ENCODE measurements at places on chromosomes 1 and 21.

DNA sequence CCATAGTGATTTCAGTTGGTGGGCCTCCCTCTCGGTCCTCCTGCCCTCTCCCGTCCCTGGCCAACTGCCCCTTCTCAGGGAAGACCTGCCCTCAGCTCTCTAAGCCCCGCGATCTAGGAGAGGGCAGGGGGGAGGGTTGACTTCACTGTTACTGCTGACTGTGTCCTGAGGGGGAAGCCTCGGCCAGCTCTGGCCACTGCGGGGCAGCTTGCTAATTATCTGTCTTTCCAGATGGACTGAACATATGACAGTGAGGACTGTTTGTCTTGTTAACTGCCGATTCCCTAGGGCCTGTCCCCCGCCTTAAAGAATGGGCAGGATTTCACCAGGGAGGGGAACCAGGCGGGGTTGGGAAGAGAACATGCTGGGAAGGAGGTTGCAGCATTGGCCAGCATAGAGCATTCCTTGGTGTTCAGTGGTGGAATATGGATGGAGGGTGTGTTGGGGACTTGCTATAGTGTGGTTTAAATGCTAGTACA lies 22.9 kb downstream of the NIPAL3 start:
- DNase-seq, result no peak

DNA sequence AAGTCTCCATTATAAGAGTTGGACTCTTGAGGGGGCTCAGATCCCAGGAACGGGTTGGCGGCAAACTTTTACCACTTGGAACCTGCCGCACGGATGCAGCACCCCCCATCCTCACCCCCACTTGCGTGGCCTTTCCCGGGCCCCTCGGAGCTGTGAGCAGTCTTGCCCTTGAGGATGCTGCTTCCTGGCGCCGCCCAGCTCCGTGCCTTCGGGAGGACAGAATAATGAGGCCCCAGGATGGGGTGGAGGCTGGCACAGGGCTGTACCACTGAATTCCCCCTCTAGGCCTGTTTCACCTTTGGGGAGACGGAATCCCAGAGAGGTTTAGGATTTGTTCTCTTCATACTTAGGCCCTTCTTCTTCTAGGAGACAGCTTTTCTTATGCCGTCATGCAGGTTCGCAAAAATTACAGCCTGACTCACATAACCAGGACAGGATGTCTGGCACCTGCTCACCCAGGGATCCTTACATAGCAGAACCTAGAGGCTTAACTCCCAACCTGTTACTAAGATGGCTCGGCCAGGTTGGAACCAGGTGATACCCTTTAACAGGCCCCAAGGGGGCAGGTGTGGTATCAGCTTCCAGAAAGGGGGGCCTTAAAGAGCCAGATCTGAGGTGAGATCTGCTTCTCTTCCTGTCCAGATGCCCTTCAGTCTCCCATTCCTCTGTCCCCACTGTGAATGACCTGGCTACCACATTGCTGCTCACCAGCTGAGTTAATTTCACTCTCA lies 1.5 kb downstream of the TRNP1 start:
- DNase-seq, result no peak

GRCh38 chr1:152052606-152053005 lies 15.8 kb upstream of the S100A11 start:
- DNase-seq, result peak; percentile 71

DNA sequence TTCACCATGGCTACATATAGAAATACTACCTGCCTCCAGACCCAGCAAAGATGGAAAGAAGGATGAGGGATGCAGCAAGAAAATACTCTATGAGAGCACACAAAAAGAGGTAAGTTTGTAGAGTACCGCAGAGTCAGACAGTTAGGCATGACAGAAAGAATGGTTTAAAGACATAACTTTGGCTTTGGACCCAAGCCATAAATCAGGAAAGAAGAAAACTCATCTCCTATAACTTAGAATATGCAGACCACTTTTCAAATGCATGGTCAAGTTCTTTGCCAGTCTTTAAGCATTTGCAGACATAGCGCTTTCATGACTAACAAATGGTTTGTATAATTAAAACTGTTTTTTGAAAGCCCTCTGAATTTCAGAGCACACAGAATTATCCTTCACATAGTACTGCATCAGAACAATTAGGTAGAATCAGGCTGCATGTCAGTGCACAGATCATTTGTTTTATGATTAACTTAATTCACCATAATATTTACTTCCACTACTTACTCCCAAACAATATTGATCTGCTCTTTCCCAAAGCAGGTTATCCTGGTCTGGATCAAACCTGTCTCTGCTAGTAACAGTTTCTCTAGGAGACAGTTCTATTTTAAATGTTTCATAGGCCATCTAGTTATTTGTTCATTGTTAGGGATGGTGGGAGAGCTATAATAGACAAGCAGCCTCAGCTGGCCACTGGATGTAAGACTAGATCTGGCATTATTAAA lies 280.7 kb upstream of the NR5A2 start:
- no peak for DNase-seq

DNA sequence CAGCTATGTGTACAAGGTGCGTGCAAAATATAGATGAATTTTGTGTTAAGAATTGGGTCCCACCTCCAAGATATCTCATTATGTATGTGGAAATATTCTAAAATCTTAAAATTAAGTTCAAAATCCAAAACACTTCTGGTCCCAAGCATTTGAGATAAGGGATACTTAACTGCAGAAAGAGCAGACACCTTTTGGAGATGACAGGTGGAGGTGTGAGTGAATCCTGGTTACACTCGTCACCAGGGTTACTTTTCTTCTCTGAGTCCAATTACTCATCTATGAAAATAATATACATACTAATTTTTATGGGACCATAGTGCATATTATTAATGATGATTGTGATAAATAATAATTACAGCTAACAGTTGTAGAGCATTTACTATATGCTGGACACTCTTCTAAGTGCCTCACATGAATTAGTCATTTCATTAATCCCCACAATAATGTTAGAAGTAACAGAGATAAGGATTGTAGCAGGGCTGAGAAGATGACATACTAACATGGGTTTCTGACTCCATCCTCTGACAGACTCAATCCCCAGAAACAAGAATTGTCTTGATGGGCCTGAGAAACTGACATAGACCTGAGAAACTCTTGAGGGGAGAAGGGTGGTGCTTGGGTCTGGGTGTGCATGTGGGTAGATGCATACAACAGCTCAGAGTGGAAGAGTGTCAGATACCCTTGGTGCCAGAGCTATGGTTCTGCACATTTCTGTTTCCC lies 8.3 kb upstream of the FASLG start:
- DNase-seq, result peak; percentile 80

DNA sequence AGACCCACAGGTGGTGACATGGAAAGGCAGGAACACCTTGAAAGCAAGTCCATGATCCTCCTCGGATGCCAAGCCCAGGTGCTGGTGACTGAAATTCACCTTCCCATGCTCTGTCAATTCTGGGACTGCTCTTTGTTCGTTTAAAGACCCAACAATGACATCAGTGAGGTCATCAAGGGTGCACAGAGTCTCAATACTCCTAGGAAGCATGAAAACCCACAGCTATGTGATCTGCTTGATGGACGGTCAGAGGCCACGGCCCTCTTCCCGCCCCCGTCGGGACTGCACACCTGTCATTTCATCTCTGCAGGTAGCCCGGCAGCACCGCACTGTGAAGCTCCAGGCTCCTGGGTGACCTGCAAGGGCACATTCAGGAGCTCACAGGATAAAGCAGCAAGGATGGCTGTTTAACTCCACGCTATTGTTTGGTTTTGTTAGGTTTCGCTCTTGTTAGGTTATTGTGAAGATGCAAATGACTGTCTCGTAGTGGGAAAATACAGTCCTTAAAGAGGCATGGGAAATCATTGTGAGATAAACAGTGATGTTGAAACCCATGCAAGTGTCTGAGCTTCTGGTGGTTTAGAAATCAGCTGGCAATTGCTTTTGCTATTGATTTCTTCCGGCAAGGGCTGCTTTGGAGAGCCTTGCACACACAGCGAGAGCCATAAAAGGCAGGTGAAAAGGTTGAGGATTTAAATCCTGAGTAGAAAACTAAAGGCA lies 124.8 kb upstream of the AJAP1 start:
- DNase-seq, result no peak

DNA sequence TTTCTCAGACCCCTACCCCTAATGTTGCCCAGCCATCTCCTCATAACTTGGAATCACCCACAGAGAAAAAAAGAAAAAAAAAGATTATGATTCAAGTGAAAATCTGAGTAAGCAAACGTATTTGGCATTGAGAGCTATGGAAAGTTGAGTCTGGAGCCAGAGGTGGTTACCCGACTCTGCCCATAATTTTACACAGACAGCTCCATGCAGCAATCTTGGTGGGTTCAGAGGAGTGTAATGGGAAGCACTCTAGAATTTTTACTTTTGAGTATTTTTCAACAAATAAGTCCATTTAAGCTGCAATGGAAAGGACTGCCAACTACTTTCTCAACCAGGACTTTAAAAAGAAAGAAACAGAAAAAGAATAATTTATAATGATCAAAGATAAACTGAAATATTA lies 62.7 kb downstream of the ZC3H11B start:
- DNase-seq, result no peak

DNA sequence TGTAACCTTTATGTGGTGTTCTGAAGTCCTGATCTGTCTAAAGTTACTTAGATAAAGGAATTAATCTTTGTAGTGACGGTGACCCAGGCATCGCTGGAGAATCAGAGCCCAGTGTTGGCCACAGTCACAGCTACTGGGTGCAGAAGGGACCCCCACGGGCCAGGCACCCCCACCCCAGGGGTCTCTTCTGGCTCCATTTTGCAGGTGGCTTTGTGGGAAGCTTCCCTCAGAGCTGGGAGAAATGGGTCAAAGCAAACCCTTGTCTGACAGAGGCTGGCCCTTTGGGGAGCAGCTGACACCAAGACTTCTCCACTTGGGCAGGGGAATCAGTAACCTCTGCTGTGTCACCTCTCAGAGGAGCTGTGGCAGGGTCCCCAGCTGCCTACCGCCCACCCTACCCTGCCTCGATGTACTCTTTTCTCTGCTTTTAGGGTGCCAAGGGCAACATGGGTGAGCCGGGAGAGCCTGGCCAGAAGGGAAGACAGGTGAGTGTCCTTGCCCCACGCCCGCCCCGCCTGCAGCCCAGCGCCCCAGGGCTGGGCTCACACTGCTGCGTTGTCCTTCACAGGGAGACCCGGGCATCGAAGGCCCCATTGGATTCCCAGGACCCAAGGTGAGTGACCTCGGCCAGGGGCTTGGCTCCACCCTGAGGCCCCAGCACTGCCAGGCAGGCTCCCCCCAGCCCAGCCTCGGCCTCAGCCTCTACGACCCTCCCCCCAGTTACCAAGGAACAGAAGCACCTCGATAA lies 17.7 kb downstream of the COL6A2 start:
- no peak for DNase-seq

DNA sequence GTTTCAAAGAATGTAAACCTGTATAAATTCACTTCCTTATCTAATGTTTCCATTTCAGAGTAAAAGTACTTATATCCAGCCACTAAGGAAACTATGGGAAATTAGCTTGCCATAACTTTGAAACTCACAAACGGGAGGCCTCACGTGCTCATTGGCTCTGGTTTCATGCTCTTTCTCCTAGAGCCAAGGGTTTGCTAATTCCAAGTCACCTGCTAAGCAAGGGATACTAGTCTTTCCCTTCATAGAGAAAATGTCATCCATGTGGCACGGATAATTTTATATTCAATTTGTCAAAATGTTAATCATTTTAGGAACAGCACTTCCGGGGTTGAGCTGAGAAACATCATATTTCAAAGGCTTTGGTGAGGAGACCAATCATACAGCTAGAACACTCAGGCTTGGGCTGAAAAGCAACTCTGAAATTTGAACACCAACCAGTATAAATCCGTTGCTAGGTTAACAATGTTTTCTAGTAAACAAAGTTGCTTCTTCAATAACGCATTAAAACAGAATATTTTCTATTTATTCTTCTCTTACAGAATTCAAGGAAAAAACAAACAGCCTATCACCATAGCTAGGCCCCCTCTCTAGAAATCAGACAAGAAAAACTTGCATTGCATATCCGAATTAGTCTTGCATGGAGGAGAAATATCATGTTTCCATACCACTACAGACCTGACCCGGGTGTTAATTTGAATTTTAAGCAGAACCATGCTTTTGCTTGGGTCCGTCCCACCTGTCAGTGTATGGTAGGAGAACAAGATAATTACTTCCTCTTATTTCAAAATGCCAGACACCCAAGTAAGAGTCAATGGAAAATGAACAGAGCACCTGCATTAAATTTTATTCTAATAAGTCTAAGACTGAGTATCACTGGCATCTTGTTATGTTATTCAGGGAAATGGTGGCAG lies 196.1 kb upstream of the ESRRG start:
- no peak for DNase-seq

GRCh38 chr1:161843156-161843555 lies 77.0 kb downstream of the ATF6 start:
- DNase-seq, result no peak

DNA sequence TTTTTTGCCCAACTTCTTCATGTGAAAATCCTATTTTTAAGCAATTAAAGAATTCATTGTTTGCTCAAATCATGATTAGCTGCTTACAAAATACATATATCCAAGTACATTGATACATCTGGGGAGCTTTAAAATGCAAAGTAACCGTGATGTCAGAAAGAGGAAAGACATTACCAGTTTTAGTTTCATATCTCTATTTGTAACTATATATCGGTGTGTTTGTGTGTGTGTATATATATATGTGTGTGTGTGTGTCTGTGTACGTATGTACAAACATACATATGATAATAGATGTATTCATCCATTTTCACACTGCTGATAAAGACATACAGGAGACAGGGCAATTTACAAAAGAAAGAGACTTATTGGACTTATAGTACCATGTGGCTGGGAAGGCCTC lies 310.1 kb downstream of the DPYD start:
- DNase-seq, result no peak

DNA sequence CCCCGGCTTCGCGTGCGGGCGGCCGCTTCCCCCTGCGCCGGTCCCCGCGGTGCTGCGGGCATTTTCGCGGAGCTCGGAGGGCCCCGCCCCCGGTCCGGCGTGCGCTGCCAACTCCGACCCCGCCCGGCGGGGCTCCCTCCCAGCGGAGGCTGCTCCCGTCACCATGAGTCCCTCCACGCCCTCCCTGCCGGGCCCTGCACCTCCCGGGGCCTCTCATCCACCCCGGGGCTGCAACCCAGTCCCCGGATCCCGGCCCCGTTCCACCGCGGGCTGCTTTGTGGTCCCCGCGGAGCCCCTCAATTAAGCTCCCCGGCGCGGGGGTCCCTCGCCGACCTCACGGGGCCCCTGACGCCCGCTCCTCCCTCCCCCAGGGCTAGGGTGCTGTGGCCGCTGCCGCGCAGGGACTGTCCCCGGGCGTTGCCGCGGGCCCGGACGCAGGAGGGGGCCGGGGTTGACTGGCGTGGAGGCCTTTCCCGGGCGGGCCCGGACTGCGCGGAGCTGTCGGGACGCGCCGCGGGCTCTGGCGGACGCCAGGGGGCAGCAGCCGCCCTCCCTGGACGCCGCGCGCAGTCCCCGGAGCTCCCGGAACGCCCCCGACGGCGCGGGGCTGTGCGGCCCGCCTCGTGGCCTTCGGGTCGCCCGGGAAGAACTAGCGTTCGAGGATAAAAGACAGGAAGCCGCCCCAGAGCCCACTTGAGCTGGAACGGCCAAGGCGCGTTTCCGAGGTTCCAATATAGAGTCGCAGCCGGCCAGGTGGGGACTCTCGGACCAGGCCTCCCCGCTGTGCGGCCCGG lies 159.2 kb downstream of the RUNX1 start:
- peak; percentile 77 for DNase-seq

- peak; percentile 18 for DNase-seq
Measured at GRCh38 chr21:25878344-25878743, 143.6 kb downstream of the GABPA start.
